IMR-90 (cell line): ENCODE measurements at places on chromosomes 7 and 10.
A peak's percentile ranks its signal among the peaks of the same experiment; 100 is the strongest.

- H3K4me1 ChIP-seq = peaks cover 2% of the 10 kb centered on the region; the same call in 1 of the 2 replicates
- H3K27me3 ChIP-seq = no peaks in the 10 kb centered on the region
- H3K36me3 ChIP-seq = peaks cover 27% of the 10 kb centered on the region
- H3K27ac ChIP-seq = no peak overlapping the region
Measured at GRCh38 chr7:139080905-139081304, 28.6 kb downstream of the ZC3HAV1 start.

DNA sequence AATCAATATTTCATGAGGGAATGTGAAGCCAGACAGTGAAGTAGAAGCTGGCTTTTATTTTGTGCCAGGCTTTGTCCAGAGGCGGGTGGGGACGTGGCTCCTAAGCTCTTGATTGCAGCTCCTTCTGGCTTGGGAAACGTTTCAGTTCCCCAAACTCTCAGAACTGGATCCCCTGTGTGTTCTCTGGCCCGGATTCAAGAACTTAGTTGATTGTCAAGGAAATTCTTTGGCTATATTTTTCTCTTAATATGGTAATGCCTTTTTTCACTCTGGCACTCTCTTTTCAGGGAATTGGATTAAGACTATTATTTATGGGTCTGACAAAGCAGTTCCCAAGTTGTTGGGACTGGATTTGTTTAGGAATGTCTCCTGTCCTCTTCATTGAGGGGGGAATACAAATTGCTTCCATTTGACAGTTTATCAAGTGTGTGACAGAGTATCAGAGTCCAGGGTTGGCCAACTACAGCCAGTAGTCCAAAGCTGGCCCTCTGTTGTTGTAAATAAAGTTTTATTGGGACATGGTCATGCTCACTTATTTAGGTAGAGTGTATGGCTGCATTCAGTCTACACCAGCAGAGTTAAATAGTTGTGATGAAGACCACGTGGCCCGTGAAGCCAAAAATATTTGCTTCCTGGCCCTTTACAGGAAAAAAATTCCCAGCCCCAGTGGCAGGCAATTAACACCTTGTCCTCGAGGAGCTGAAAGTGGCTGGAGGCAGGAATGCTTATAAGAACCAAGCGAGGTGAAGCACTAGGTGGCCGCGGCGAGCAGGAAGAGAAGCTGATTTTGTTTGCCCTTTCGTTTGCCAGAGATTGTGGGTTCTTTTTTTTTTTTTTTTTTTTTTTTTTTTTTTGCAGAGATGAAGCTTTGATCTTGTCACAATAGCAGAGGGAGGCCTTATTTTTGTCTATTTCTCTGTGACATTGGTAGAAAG is 34.3 kb downstream of the HTRA1 start:
- H3K27ac ChIP-seq = no peak overlapping the region
- H3K4me3 ChIP-seq = no peak overlapping the region
- H3K27me3 ChIP-seq = no peaks in the 10 kb centered on the region
- H3K4me1 ChIP-seq = peaks cover 21% of the 10 kb centered on the region
- peaks cover 4% of the 10 kb centered on the region; the same call in 1 of the 2 replicates for H3K36me3 ChIP-seq

- no peak overlapping the region for H3K27ac ChIP-seq
- peaks cover 20% of the 10 kb centered on the region; the same call in 1 of the 2 replicates for H3K36me3 ChIP-seq
- no peak for DNase-seq
- no peaks in the 10 kb centered on the region for H3K27me3 ChIP-seq
- peaks cover 12% of the 10 kb centered on the region for H3K4me1 ChIP-seq
Measured at GRCh38 chr7:66355756-66356155, 150.6 kb downstream of the TPST1 start.

DNA sequence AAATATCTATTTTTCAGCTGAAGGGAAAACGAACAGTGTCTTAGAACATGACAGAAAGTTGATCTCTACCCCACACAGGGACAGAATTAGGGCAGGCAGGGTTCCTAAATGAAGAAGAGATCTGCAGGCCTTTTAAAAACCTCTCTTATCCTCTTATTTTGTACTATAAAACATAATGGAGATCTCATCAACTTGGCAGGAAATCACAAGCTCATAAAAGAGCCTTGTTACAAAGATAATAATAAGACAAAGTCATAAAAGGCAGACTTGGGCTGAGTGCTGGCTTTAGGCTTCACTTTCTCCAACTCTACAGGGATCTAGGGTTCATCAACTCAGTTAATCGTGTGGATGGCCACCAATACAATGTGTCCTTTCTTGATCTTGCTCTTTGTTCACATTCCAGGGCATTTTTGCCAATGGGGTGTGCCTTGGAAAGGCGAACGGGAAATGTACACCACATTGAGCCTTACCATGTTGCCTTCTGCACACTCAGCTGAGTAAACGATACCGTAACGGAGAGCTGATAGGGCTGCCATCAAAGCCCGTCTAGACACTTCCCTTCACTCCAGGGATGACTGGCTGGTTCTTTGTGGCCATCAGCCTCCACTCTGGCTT is 7.1 kb upstream of the TEX36 start:
- no peak for DNase-seq
- H3K36me3 ChIP-seq = no peaks in the 10 kb centered on the region
- H3K4me3 ChIP-seq = no peak overlapping the region

DNA sequence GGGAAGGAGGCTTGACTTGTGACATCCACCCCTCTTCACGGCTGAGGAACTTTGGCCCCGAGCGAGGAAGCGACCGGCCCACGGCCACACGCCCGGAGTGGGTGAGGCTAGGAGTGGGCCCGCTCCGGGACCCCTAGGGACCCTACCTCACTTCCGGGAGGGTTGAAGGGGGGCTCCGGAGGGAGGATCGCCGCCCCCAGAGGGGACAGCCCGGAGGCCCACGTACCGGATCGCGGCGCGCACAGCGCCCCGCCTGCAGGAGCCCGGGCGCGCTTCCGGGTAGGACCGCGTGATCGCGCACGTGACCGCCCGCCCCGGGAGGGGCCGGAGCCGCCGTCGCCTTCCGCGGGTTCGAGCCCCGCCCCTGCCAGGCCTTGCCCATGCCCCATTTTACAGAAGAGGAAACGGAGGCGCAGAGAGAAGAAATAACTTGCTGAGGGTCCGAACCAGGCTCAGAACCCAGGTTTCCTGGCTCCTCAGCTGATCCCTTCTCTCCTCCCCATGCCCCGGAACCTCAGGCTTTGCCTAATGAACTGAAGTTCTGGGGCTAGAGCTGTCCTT is at the start of gene HPS1:
Gene HPS1 (minus strand): TSS at position 275 of the 561 bp plus-strand sequence. CDS start 3,695 bp downstream, outside the sequence.
- no peaks in the 10 kb centered on the region for H3K27me3 ChIP-seq
- peaks cover 3% of the 10 kb centered on the region; the same call in 1 of the 2 replicates for H3K4me1 ChIP-seq
- H3K27ac ChIP-seq = peak within 1 kb of the TSS; percentile 76
- DNase-seq = peak; percentile 58

DNA sequence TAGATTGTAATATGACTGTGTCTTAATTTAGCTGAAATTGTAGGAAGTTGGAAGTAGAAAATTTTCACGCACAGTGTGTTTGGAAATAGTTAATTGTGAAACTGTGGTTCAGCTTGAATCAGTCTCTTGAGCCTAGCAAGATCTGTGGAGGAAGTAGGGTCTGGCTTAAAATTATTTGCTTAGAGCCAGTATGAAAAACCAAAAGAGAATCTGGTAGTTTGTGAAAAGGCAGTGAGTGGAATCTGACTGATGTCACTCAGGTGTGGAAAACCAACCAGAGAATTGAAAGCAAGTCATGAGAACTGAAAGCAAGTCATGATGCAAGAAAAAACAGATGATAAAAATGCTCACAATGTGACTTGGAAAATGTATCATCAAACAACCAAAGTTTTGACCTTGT is 11.5 kb downstream of the LIPJ start:
- no peaks in the 10 kb centered on the region for H3K27me3 ChIP-seq
- H3K4me1 ChIP-seq = no peaks in the 10 kb centered on the region
- H3K4me3 ChIP-seq = no peak overlapping the region
- no peak overlapping the region for H3K27ac ChIP-seq

DNA sequence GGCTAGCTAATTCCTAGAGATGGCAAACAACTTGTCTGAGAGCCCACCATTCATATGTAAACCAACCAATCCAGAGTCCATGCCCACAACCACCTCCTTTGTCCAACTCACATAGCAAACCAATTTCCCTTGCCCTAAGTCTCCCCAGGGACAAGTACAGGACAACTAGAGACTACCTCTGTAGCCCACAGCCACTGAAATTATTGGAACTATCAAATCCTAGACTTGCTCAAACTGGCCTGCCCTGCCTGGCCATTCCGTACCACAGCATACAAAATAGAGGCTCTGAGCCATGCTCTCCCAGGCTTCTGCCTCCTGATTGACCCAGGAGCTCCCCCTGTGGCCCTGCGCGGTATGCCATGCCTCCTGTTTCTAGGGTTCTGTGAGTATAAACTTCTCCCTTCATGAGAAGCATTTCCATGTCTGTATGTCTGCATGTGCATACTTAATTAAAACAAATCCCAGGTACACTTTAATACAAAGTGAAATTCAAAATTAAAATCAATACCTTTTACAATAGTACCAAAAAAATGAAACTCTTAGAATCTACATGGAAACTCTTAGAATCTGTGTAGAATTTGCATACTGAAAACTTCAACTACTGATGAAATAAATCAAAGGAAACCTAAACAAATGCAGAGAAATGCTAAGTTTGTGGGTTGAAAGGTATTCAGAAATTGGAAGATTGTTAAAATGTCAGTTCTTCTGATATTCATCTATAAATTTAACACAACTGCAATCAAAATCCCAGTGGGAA is 4.0 kb upstream of the HECW1 start:
- H3K4me1 ChIP-seq = peaks cover 2% of the 10 kb centered on the region; the same call in 1 of the 2 replicates
- peaks cover 35% of the 10 kb centered on the region for H3K27me3 ChIP-seq
- peak; percentile 39 for DNase-seq
- H3K27ac ChIP-seq = no peak overlapping the region
- no peaks in the 10 kb centered on the region for H3K36me3 ChIP-seq
- no peak overlapping the region for H3K4me3 ChIP-seq

- no peaks in the 10 kb centered on the region for H3K27me3 ChIP-seq
- H3K4me1 ChIP-seq = peaks cover 21% of the 10 kb centered on the region
- no peak overlapping the region for H3K27ac ChIP-seq
Measured at GRCh38 chr10:7944215-7944480, 110.3 kb upstream of the GATA3 start.

GRCh38 chr7:27586825-27587224 is 75.9 kb downstream of the HIBADH start:
- H3K4me3 ChIP-seq = no peak overlapping the region
- H3K36me3 ChIP-seq = no peaks in the 10 kb centered on the region
- no peaks in the 10 kb centered on the region for H3K27me3 ChIP-seq
- no peaks in the 10 kb centered on the region for H3K4me1 ChIP-seq
- no peak for DNase-seq

DNA sequence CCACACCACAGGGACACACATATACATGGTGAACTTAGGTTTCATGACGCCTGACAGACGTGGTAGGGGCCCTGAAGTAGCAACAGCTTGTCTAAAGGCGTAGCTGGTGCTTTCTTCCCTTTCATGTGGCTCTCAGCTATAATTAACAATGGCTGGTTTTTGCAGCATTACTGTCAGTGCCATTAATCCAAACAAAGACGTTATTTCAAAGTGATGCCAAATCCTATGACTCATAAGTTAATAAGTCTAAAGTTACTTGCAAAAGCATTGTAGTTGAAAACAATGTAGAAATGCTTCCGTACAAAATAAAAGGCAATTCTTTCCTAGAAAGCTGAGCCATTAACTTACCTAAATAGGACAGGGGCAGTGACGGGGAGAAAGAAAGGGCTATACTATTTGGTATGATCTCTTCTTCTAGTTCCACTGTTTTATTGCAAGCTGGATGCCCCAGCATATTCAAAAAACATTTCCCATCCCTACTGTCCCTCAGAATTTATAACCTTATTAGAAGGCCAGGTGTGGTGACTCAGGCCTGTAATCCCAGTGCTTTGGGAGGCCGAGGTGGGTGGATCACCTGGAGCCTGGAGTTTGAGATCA is 105.4 kb downstream of the ODAD2 start:
- DNase-seq = peak; percentile 31
- H3K36me3 ChIP-seq = no peaks in the 10 kb centered on the region
- peaks cover 4% of the 10 kb centered on the region for H3K27me3 ChIP-seq

GRCh38 chr7:132453826-132454225 is 122.4 kb downstream of the PLXNA4 start:
- no peaks in the 10 kb centered on the region for H3K36me3 ChIP-seq
- no peaks in the 10 kb centered on the region for H3K27me3 ChIP-seq
- no peak for DNase-seq
- H3K27ac ChIP-seq = no peak overlapping the region

DNA sequence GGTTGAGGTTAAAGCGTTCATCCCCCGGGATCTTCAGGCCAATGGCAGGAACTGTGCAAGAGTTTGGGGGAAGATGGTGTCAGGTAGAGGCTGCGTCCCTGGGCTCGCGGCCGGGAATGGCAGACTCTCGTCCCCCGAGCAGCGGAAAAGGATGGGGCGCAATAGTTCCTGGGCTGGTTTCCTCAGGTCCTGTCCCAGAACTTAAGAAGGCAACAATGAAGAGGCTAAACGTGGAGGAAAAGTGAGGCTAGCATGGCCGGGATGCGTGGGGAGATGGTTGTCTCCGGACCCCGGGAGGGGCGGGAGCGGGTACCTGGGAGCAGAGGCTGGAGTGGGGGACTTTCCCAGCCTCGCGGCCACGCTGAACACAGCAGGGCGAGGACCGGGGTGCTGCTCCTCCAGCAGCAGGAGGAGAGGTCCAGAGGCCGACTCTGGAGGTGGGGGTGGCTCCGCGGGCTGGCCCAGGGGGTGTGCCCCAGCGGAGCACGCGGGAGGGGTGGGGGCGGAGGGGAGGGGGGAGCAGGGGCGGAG is 882 bp downstream of the IRF5 start:
- DNase-seq = no peak
- H3K27ac ChIP-seq = no peak overlapping the region
- peak overlapping the region; percentile 21 for H3K4me3 ChIP-seq

DNA sequence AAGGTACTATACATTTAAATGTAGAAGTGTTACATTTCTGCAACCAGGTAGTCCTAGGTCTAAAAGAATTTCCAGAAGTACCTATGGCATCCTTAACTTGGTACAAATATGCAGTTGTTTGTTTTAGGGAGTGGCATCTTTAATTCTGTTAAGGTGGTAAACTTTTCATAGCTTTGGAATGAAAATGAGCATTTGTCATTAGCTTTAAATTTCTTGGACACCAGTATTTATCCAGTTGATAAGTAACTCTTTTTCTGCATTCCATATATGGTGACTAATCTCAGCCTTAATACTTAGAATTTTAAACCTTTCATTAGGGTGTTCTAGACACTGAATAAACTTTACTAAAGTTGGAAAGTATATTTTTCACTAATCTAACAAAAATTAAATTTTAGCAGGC is 10.8 kb downstream of the SLF2 start:
- no peak overlapping the region for H3K4me3 ChIP-seq
- H3K4me1 ChIP-seq = peaks cover 4% of the 10 kb centered on the region
- H3K36me3 ChIP-seq = peaks cover 49% of the 10 kb centered on the region
- no peaks in the 10 kb centered on the region for H3K27me3 ChIP-seq
- no peak for DNase-seq

GRCh38 chr10:1115607-1115955 is 59.4 kb downstream of the WDR37 start:
- H3K4me1 ChIP-seq = peaks cover 2% of the 10 kb centered on the region; the same call in 1 of the 2 replicates
- H3K4me3 ChIP-seq = no peak overlapping the region
- H3K27me3 ChIP-seq = no peaks in the 10 kb centered on the region
- DNase-seq = no peak
